Esophagus (tissue), 2 donors: ENCODE measurements at places on chromosomes 1 and 21. TPM values are rescaled to one million over a fixed set of nuclear protein-coding genes. Genes with fewer than 3 reads are reported as not detected.

CD53 gene
- 5.8 TPM for polyA plus RNA-seq

MYOG gene
- not detected for polyA plus RNA-seq

DNALI1 gene
- 1.1 TPM for polyA plus RNA-seq

CLDN14 gene
- polyA plus RNA-seq, result not detected

AXDND1 gene
- not detected for polyA plus RNA-seq

PTGS2 gene
- 1.4 TPM for polyA plus RNA-seq

S100A1 gene
- polyA plus RNA-seq, result 0.93 TPM

AKR7A3 gene
- polyA plus RNA-seq, result 1.4 TPM

CCDC190 gene
- polyA plus RNA-seq, result 1.5 TPM

ZSWIM5 gene
- polyA plus RNA-seq, result 0.71 TPM

TDRD10 gene
- polyA plus RNA-seq, result 1.7 TPM

LAMB3 gene
- 15.2 TPM for polyA plus RNA-seq

TTLL10 gene
- 0.28 TPM for polyA plus RNA-seq

SIM2 gene
- polyA plus RNA-seq, result 42.9 TPM

CD164L2 gene
- 14.5 TPM for polyA plus RNA-seq

SERPINC1 gene
- polyA plus RNA-seq, result not detected

FAM78B gene
- polyA plus RNA-seq, result 0.20 TPM

SUSD4 gene
- 39.5 TPM for polyA plus RNA-seq

HTR6 gene
- polyA plus RNA-seq, result 0.02 TPM

TNFRSF25 gene
- 53.9 TPM for polyA plus RNA-seq

FCRL6 gene
- polyA plus RNA-seq, result 0.04 TPM

RGS13 gene
- polyA plus RNA-seq, result 0.13 TPM

DCST1 gene
- 0.29 TPM for polyA plus RNA-seq

DISC1 gene
- polyA plus RNA-seq, result 0.79 TPM

PTPN22 gene
- polyA plus RNA-seq, result 1.5 TPM

LELP1 gene
- not detected for polyA plus RNA-seq
